Cardiac muscle cell (in vitro differentiated cells and primary cell): ENCODE measurements at places on chromosomes 12 and 14. TPM values are rescaled to one million over a fixed set of nuclear protein-coding genes. Genes with fewer than 3 reads are reported as not detected.

Gene LYZ
- polyA plus RNA-seq, result 0.35 TPM in 1 of 2 replicates, not detected in the other

Gene BRMS1L
- 18.4 and 18.5 TPM in 2 replicates for polyA plus RNA-seq

Gene ACRBP
- polyA plus RNA-seq, result 2.6 and 7.0 TPM in 2 replicates

Gene STXBP6
- polyA plus RNA-seq, result 3.8 and 6.8 TPM in 2 replicates

Gene KLRF1
- polyA plus RNA-seq, result not detected in 2 replicates

Gene TSPAN9
- polyA plus RNA-seq, result 13.3 and 17.9 TPM in 2 replicates

Gene ACOT6
- 0.59 TPM in 1 of 2 replicates, not detected in the other for polyA plus RNA-seq

Gene CAPZA3
- polyA plus RNA-seq, result not detected in 2 replicates

Gene CLEC2A
- polyA plus RNA-seq, result not detected in 2 replicates

Gene TEX52
- 0.15 TPM in 1 of 2 replicates, not detected in the other for polyA plus RNA-seq

Gene KITLG
- polyA plus RNA-seq, result 0.09 and 1.1 TPM in 2 replicates

Gene CCDC175
- polyA plus RNA-seq, result not detected in 2 replicates

Gene ANKRD9
- polyA plus RNA-seq, result 93.1 and 101 TPM in 2 replicates

Gene TESPA1
- not detected in 2 replicates for polyA plus RNA-seq

Gene SERPINA1
- 2.6 TPM in 1 of 2 replicates, not detected in the other for polyA plus RNA-seq

Gene CACNA2D4
- 0.39 and 1.3 TPM in 2 replicates for polyA plus RNA-seq

Gene P3H3
- 13.7 and 18.2 TPM in 2 replicates for polyA plus RNA-seq

Gene PPM1H
- 1.4 and 3.3 TPM in 2 replicates for polyA plus RNA-seq

Gene ZNF891
- 0.65 and 0.91 TPM in 2 replicates for polyA plus RNA-seq

Gene CMA1
- not detected in 2 replicates for polyA plus RNA-seq

Gene CCND2
- 91.5 and 94.4 TPM in 2 replicates for polyA plus RNA-seq

Gene TSPAN31
- polyA plus RNA-seq, result 66.3 and 73.4 TPM in 2 replicates

Gene SRRM4
- 0.46 and 0.92 TPM in 2 replicates for polyA plus RNA-seq

Gene RPS6KL1
- polyA plus RNA-seq, result 9.3 and 9.8 TPM in 2 replicates

Gene SNAPC1
- polyA plus RNA-seq, result 17.3 and 23.8 TPM in 2 replicates

Gene DNAH10
- polyA plus RNA-seq, result 1.0 and 3.0 TPM in 2 replicates

Gene PRB2
- polyA plus RNA-seq, result not detected in 2 replicates

Gene PKP2
- polyA plus RNA-seq, result 363 and 451 TPM in 2 replicates

Gene NEUROD4
- polyA plus RNA-seq, result 0.12 TPM in 1 of 2 replicates, not detected in the other
